NCI-H774 (cell line): ENCODE measurements at places on chromosomes 6 and 20.

- no peak for DNase-seq
Observed at GRCh38 chr20:10134176-10134575, 84.5 kb upstream of the SNAP25 start.

GRCh38 chr6:166420351-166420750 is 37.6 kb upstream of the MPC1 start:
- no peak for DNase-seq

- no peak for DNase-seq
Observed at GRCh38 chr6:100925749-100926148, 44.6 kb upstream of the ASCC3 start.

DNA sequence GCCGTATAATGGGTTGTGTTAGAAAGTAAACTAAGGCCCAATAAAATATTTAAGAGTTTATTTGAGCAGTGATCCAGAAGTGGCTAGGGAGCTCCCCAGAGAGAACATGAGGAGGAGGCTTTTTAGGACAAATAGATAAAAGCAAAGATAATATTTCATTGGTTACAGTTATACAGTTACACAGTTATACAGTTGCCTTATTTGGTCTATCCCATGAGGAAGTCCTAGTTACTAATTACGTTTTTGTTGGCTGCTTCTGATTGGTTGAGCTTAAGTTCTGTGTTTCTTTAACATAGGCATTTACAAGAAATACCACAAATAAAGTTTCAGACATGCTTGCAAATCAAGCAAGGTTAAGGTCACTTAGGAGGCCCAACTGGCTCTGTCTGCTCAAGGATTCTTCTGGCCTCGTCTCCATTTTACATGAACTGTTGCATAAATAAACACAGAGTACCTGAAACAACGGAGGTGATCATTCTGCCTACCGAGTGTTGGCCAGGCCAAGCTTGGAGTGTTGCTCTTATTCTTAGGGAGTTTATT is 7.0 kb downstream of the UBD start:
- no peak for DNase-seq

DNA sequence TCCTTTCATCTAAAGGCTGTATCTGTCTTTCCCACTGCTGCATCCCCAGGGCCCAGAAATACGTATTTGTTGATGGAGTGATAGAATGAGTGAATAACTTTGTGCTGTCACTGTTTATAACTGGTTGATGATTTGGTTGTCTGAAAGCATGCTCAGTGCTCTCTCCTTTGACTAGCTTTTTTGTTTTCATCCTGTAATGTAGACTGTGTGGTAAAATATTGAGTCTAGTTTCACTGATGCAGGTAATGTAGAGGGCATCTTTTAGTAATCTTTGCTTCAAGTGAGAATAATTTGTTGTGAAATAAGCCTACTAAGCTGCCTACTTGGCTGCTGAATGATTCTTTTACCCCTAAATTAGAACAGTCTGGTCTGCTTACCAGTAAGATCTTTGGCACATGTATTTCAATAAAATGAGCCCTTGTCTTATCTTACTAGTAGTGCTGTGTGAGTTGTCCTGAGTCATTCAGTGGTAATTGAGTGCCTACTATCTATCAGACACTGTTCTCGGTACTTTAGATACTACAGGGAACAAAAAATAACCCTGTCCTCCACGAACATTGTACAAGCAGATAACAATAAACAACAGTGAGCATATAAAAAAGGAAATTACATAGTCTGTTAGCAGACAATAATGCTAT is 39.9 kb downstream of the MAPK14 start:
- DNase-seq = no peak

DNA sequence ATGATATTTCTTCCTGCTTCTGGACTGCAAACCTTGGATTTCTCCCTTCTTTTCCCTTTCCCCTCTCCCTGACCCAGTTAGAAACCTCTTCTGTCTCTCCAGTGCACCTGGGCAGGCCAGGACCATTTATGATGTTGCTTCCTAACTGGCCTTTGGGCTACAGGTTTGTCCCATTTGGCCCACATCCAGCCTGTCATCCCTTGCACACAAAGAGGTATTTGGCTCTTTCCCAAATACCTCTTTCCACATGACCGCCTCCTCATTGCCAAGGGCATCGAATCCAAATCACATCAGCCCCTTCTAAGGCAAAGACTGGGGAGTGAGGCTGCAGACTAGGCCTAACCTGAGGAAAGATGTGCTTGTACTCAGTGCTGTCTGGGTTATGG is 13.6 kb downstream of the FGD2 start:
- peak; percentile 66 for DNase-seq

DNA sequence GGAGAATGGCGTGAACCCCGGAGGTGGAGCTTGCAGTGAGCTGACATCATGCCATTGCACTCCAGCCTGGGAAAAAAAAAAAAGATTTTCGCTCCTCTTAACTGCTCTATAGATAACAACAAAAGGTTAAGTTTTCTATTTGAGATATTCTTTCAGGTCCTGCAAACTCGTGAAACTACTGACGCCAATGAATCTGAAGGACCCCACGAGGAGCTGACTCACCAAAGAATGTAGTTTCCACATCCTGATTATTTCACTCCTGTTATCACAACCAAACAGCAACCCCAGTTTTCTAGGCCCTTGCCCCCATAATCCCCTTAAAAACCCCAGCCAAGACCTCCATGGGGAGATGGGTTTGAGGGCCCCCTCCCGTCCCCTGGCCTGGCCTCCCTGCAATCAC is 58.7 kb downstream of the OTOR start:
- no peak for DNase-seq

DNA sequence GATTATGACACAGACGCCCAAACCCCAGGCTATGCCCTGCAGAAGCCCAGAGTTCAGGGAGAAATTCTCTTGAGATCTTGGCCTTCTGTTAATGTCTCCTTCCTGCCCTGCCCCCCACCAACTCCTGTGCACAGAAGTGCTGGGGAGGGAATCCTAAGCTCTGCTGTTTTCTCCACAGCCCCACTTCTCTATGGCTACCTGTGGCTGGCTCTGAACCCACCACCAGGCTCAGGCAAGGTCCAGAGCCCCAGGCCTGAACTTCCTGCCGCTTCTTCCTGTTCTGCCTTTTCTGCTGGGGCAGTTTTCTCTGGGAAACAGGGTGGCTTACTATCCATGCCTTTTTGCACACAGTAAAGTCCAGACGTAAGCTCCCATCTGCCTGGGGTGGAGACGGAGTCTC is 77.5 kb upstream of the NNAT start:
- DNase-seq = no peak
